ENCODE measurements at places on chromosomes 3 and 15.

GRCh38 chr3:79367803-79368202, 400.0 kb downstream of the ROBO1 start:
- no peak for DNase-seq

DNA sequence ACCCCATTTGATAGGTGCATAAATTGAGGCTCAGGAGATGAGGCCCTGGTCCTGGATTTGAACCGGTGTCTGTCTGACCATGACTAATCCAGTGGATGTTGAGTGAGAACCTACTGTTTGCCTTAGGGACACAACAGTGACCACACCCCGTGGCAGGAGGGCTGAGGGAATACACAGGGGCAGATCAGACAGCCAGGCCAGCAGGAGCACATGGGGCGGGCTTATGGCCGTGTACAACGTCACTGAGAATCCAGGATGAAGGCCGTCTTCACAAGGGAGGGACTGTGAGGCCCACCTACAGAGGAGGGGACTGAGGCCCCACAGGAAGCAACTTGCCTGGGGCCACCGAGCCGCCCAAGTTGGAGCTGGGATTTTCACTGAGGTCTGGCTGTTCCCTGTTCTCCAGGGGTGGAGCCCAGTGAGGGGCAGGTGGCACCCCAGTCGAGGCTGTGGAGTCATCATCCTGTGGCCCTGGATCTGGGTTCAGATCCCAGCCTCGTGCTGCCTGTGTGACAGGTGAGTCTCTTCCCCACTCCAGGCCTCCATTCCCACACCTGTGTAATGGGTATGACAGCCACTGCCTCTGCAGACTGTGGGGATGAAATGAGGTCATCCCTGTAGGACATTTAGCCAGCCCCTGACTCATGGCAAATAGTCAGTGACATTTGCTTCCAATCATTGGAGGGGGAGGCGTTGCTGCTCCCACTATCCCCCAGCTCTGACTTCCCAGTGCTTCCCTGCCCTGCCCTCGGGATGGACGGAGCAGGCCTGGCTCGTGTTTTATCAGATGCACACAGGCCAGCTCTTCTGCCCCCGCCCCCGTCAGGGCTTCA, 6.3 kb upstream of the PLXND1 start:
- peak; percentile 18 for DNase-seq

GRCh38 chr15:101191242-101191641, 60.6 kb downstream of the CHSY1 start:
- no peak for DNase-seq

GRCh38 chr3:124156866-124157712, 165.2 kb upstream of the ROPN1 start:
- no peak for DNase-seq

- no peak for DNase-seq
Measured at GRCh38 chr3:71066849-71067261, 516.7 kb downstream of the FOXP1 start.

GRCh38 chr3:151562891-151563290, 102.0 kb upstream of the IGSF10 start:
- DNase-seq: no peak

- DNase-seq: no peak
Measured at GRCh38 chr3:120443626-120444123, 7.1 kb downstream of the FSTL1 start.

DNA sequence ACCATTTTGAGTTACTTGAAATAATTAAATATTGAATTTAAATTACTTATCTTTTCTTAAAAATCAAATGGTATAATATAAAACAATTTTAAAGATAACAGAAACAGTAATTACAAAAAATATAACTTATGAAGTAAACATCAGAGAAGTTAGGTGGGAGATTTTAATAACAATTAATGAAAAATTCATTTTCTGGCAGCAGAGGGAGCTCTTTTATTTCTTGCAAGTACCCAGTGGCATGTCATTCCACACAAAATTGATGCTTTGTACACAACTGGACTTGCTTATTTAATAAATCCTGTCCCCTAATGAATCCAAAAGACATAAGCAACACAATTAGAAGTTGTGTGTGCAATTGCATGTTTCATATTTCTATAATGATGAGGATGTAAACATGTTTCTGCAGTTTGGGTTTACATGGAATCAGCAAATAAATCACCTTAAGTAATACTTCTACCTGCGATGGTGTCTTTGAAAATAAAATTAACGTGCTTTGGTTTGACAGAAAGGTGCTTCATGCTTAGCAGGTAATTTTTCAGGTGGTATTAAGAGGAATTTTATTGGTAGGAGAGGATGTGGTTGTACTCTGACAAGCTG, 861.3 kb downstream of the ZPLD1 start:
- DNase-seq: no peak

DNA sequence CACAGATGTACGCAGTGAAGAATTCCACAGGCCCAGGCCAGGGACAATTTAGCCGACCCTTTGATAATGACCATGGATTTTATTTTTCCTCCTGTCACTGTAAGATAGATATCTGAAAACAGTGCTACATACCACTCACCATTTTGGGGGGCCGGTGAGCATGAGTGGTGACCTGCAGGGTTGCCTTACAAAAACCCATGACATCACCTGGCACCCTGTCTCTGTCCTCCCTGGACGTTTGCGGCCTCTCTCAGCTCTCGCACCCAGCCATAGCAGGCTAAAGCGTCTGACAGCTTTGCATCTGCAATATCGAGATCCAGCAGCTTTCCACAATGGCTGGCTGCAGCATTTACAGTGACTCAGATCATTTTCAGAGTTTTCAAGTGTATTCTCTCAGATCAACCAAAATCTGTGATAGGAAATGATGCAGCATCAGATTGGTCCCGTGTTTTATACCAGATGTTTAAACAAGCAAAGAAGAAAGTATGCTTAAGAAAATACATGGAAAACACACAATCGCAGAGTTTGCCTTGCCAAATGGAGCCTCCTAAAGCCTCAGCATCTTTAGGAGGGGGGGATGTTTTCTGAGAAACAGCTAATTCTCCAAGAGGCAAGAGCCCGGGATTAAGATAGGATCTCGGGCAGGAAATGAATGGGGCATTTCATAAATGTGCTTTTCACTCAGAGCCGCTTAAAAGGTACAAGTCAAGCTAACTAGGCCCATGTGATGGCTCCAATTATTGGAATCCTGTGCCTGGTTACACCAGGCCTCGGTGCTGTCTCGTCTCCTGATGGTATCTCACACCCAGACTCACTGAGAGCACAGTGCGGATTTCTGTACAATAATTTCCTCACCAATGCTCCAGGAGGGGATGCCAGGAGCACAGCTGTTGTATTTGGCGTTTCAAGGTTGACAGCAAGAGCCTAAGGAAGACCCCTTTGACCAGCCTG, 257.3 kb downstream of the XXYLT1 start:
- no peak for DNase-seq

GRCh38 chr3:21436835-21437234, 314.2 kb downstream of the ZNF385D start:
- DNase-seq: no peak

GRCh38 chr3:44835684-44836083, 26.0 kb upstream of the TMEM42 start:
- DNase-seq: no peak

GRCh38 chr15:62241135-62241770, 76.2 kb upstream of the C2CD4B start:
- DNase-seq: no peak

DNA sequence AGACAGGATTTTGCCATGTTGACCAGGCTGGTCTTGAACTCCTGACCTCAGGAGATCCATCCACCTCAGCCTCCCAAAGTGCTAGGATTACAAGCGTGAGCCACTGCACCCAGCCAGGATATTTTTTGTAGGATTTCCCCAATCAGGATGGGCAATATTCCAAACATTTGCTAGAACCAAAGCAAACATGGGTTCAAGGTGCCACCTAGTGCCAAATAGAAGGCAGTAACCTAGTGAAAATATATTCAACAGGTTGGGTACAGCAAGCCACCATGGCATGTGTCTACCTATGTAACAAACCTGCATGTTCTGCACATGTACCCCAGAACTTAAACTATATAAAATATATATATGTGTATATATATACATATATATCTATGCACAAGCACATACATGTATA, 185.9 kb upstream of the CADM2 start:
- DNase-seq: no peak

DNA sequence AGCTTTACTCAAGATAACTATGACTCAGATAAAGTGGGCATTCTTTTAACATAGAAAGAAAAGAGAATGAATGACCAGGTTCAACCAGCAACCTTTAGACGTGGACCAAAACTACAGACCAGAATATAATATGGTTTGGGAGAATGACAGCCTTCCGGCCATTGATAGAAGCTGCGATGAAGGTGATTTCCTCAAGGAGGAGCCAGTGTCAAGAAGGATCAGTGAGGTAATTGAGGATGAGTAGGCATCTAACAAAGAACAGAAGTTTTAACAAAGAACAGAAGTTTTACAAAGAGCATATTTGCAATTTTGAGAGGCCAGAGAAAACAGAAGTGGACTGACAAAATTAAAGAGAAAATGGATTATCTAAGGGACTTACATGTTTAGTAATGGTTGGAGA, 289.0 kb upstream of the AGTR1 start:
- DNase-seq: no peak

GRCh38 chr3:43023746-43024145, 44.6 kb downstream of the GASK1A start:
- DNase-seq: no peak

DNA sequence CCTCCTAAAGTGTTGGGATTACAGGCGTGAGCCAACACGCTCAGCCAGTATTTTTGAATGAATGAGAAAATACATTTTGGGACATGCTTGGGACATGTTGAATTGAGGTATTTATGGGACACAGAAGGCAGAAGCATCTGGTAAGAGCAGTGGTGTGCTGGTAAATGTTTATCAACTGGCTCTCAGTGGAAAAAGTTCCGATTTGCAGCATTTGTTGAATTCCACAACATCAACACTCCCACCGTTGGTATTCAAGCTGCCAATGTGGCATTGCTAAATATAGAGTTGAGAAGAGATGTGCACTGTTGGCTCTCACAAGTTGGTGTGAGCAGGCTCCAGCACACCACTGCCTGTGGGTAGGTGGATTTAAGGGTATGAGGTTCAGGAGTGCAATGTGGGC, 35.8 kb upstream of the LRRFIP2 start:
- DNase-seq: no peak

GRCh38 chr3:42106646-42107045, 15.5 kb downstream of the TRAK1 start:
- no peak for DNase-seq

- DNase-seq: peak; percentile 63
Measured at GRCh38 chr3:8520816-8521403, 19.3 kb downstream of the LMCD1 start.
